Stimulated activated naive CD8-positive, alpha-beta T cell treated with anti-CD3 and anti-CD28 coated beads, Interleukin-15, Interleukin-2, amounts not matched to agents 100 U/mL and 50 U/mL, for 24 hours (primary cell): ENCODE measurements at places on chromosomes 16 and 17.
A peak's percentile ranks its signal among the peaks of the same experiment; 100 is the strongest.

- no peak for DNase-seq
These were observed 7.8 kb downstream of the SHCBP1 start for GRCh38 chr16:46613352-46613751.

- DNase-seq: no peak
These were observed 116.1 kb upstream of the IRX6 start for GRCh38 chr16:55207693-55208428.

DNA sequence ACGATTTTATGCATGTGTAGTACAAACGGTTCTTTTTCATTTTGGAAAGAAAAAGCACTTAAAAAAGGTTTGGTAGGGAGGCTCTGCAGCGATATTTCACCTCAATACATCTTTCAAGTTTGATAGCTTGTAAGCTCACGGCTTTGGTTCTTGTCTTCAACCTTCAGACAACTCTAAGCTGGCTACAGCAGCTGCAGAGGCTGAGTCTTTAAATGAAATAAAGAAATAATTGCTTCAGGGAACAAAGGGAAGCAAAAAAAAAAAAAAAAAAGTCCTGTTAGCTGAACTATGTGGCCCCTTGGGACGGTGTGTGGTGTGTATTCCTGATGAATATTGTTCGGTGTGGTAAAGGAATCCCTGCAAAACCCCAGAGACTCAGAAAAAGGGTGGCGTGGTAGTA, 265.1 kb downstream of the NTN1 start:
- DNase-seq: no peak

- no peak for DNase-seq
These were observed 71.0 kb downstream of the NDE1 start for GRCh38 chr16:15721018-15721417.

GRCh38 chr17:38663125-38663751, 11.5 kb downstream of the EPOP start:
- DNase-seq: peak; percentile 69

DNA sequence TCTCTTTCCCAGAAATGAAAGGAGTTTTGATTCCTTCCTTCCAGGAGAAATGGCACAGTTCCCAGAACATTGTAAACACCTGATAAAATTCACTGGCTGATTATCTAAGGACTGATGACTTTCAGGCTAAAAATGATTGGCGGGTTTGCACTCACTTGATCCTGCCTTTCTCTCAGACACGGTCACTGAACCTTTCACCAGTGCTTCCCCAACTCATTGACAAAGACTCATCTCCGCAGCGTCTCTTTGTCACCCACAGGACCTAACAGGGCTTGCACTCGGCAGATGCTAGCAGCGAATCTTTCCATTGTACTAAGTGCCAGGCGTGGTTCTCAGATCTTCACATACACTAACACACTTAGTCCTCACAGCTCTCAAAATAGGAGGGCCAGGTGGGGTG, 7.3 kb upstream of the DHRS7C start:
- no peak for DNase-seq

DNA sequence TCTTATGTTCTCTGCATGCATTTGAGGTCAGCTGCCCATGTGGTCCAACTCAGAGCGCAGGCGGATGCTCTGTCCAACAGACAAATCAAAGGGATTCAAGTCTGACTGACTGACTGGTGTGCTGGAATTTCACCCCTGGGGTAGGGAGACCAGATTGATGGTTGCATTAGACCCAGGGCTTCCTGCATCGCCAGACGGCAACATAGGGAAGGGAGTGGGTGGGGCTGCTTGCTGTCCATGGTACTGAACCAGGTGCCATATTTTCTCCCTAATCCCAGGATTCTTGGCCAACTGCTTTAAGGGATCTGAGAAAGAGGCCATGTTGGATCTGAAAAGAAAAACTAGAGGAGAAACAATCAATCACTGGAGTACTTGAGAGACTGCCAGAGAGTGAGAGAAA, 332.0 kb downstream of the XYLT1 start:
- no peak for DNase-seq

DNA sequence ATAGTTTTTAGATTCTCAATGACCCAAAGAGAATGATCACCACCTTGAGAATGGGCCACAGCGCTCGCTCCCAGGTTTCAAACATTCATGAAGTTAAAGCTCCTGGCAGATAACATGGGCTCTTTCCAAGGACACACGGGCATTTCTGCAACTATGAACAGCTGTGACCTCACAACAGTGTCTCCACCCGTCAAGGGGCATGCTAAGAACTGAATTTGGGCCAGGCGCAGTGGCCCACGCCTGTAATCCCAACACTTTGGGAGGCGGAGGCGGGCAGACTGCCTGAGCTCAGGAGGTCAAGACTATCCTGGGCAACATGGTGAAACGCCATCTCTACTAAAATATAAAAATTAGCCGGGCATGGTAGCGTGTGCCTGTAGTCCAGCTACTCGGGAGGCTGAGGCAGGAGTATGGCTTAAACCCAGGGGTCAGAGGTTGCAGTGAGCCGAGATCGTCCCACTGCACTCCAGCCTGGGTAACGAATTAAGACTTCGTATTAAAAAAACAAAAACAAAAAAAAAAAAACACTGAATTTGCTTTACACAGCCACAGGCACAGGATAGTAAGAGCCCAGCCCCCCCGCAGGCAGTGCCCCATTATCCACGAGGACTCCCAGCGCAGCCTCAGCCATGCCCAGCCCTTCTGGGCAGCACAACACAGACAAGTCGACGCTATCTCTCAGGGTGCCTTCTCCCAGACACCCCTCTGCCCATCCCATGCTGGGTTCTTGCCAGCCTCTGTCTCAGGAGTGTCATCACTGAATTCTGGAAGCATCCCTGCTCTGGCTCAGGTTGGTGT, 7.2 kb downstream of the USP7 start:
- no peak for DNase-seq

DNA sequence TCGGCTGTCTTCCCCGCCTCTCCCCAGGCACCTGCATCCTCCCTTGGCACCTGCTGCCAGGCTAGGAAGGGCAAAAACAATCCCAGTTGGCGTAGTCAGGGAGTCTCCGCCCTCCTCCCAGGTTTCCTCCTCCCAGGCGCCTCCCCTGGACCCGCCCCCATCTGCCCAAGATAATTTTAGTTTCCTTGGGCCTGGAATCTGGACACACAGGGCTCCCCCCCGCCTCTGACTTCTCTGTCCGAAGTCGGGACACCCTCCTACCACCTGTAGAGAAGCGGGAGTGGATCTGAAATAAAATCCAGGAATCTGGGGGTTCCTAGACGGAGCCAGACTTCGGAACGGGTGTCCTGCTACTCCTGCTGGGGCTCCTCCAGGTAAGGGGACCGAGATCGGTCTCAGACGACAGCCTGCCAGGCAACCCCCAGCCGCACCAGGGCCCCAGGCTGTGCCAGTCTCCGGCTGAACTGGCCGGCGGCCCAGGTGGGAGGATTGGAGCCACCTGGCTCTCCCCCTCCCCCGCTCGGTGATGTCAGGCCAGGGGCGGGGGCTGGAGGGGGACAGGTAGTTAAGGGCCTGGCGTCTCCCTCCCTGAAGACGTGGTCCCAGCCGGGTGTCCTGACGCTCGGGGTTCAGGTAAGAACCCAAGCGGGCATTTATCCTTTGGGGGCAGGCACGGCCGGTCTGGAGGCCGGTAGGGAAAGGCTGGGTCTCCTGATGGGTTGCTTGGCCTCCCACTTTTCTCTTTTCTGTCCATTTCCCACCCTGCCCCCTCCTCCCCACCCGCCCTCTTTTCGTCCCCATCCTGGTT, at the start of gene GRB7:
GRB7 (plus strand) TSS at position 179 of the 808 bp plus-strand sequence. CDS start 4,364 bp downstream, outside the sequence.
- DNase-seq: no peak

DNA sequence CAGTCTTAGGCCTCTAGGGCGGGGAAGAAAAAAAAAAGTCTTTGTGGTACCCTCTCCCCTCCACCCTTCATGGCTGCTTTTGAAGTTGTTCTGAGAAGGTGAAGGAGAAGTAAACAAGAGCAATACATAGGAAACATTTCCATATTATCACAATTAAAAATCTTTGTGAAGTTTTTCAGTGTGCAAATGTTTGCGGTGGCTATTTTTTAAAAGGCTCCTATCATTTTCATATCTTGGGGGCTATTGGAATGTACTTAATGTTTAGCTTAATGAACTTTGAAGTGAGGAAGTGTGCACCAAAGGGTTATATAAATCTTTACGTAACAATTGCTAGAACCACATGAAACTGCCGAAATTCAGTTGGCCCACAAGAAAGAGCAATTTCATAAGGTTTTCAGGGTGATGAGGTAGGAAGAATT, 7.6 kb downstream of the NOL11 start:
- DNase-seq: no peak

DNA sequence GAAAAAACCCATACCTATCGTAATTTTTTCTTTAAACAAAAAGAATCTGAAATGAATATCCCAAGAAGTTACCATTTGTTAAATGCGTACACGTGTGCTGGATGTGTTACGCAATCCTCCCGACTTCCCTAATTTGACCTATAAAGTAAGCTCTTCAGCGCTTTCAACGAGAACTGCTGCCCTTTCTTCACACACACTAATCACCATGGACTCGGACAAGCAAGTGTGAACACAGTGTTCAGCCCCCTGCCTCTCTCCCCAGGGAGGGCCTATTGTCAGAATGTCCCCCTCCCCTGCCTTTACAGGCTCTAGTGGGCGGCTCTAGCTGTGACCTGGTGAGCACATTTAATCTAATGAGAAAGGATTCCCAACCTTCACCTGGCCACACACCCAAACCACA, 216.1 kb downstream of the CEP112 start:
- DNase-seq: no peak

DNA sequence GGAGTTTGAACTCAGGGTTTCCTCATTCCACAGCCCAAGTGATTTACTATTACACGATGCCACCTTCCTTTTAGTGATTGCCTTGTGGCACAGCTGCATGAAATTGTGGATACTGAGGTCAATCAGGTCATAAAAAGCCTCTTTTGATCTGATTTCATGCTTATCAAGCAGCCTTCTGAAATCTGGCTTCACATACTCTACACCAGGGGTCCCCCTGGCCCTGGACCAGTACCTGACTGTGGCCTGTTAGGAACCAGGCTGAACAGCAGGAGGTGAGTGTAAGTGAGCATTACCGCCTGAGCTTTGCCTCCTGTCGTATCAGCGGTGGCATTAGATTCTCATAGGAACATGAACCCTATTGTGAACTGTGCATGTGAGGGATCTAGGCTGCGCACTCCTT, 13.8 kb downstream of the SLFN5 start:
- no peak for DNase-seq

- DNase-seq: no peak
These were observed 127.1 kb upstream of the PLCG2 start for GRCh38 chr16:81651758-81652718.

GRCh38 chr17:75658237-75658636, 8.7 kb downstream of the RECQL5 start:
- no peak for DNase-seq

GRCh38 chr17:66713533-66714042, 121.3 kb upstream of the CACNG5 start:
- DNase-seq: peak; percentile 12

GRCh38 chr17:12320286-12320685, 299.6 kb downstream of the MAP2K4 start:
- no peak for DNase-seq

DNA sequence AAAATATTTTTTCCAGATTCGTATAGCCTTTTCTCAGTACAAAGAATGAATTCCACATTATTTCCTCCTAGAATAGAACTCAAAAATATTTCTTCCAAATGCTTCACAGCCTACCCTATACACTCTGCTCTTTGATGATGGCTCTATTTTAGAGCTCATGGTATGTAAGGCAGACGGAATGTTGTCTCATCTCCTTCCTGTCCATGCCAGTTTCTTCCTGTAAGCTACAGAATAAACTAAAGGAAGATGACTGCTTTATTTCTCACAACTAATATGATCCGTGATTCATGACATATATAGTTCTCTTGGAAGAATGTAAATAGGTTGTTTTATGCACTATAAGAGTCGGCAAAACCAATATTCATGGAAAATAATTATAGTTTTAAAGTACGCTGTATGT, 723.1 kb downstream of the CDH11 start:
- no peak for DNase-seq

GRCh38 chr16:73053364-73054124, 5.6 kb upstream of the ZFHX3 start:
- DNase-seq: no peak

GRCh38 chr16:559411-560203, 587 bp upstream of the PRR35 start:
- no peak for DNase-seq

GRCh38 chr17:59151591-59151990, 3.4 kb downstream of the SKA2 start:
- no peak for DNase-seq

- DNase-seq: no peak
These were observed 15.9 kb upstream of the PDXDC1 start for GRCh38 chr16:14958970-14959369.

GRCh38 chr17:29240968-29241963, 5.4 kb upstream of the CRYBA1 start:
- DNase-seq: peak; percentile 13

DNA sequence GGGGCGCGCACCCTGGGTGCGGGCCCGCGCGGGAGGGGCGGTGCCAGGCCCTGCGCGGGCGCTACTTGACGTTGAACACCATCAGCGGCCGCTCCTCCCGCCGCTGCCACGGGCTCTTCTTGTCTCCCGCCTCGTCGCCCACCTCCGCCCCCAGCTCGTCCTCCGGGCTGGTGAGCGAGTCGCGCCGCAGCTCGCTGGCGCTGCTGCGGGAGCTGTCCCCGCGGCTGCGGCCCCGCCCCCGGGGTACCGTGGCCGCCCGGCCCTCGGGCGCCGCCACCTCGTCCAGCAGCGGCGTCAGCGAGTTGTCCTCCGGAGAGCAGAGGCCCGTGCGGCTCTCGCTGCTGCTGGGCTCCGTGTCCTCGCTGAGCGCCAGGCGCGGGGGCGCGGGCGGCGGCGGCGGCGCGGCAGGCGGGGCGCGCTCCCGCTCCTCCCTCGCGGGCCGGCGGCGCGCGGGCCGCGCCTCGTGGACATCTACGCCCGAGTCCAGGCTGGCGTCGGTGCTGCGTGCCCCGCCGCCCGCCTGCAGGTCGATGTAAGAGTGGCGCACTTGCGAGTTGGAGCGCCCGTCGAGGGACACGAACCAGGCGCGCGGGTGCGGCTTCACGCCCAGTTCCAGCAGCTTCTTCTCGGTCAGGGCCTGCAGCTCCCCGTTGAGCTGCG, 8.7 kb downstream of the GRN start:
- peak; percentile 20 for DNase-seq

DNA sequence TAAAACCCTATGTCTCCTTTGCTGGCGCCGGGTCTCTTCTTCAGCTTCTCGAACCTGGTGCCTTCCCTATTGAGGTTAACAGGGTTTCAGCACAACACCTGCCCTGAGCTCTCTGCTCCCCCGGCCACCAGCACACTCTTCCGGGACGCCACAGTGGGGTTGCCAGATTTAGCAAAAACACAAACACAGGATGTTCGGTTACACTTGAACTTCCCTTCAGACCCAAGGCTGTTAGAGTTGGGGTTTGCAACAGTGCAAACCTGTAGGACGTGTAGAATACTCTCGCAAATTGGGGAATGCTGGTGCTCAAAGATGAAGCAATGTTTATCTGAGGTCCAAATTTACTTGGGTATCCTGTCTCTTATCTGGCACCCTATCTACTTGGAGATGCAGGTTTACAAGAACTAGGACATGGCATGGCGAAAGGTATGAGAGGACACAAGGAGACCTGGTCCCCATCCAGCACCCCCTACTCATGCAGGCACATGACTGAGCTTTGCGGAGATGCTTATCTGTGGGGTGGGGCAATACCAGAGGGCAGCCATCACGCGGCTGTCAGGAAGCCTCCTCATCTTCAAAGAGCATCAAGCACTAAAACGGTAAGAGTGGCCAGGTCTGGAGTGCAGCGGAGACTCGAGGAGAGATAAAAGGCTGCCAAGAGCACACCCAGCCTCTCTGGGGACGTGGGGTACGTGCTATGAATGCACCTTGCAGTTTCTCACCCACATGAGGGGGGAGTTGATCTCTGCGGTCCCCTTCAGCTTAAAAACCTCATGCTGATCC, 52.8 kb downstream of the SDK2 start:
- peak; percentile 59 for DNase-seq
